ENCODE measurements at places on chromosomes 12 and 14.

GRCh38 chr12:52004042-52004648 lies 2.6 kb upstream of the TAMALIN start:
- peak; percentile 60 for DNase-seq

DNA sequence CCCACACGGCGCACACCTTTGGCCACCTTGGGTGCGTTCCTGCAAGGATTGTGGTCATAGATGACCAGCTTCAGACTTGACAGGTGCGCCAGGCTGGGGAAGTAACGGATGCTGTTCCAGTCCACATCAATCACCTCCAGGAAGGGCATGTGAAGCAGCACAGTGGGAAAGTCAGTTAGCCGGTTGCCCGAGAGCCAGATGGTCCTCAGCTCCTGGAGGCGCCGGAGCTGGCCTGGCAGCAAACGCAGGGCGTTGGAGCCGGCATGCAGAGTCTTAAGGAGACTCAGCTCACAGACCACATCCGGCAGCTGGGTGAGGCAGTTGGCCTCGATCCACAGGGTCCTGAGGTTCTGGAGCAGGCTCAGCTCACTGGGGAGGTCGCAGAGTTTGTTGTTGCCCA lies 581 bp downstream of the LRRC10 start:
- no peak for DNase-seq

GRCh38 chr12:43097471-43097870 lies 454.5 kb downstream of the ADAMTS20 start:
- DNase-seq = no peak

GRCh38 chr14:68959035-68959434 lies 20.1 kb downstream of the ACTN1 start:
- no peak for DNase-seq

GRCh38 chr12:1355396-1355795 lies 239.0 kb downstream of the FBXL14 start:
- no peak for DNase-seq

- DNase-seq = no peak
Observed at GRCh38 chr14:91142214-91142668, 28.4 kb downstream of the DGLUCY start.

GRCh38 chr14:43249116-43249515 lies 1258.0 kb downstream of the FSCB start:
- DNase-seq = no peak

GRCh38 chr14:72723858-72724530 lies 169.9 kb downstream of the DPF3 start:
- no peak for DNase-seq

- no peak for DNase-seq
Observed at GRCh38 chr12:26623136-26623535, 209.9 kb downstream of the ITPR2 start.

- DNase-seq = no peak
Observed at GRCh38 chr12:81811778-81812125, 52.6 kb upstream of the PPFIA2 start.

DNA sequence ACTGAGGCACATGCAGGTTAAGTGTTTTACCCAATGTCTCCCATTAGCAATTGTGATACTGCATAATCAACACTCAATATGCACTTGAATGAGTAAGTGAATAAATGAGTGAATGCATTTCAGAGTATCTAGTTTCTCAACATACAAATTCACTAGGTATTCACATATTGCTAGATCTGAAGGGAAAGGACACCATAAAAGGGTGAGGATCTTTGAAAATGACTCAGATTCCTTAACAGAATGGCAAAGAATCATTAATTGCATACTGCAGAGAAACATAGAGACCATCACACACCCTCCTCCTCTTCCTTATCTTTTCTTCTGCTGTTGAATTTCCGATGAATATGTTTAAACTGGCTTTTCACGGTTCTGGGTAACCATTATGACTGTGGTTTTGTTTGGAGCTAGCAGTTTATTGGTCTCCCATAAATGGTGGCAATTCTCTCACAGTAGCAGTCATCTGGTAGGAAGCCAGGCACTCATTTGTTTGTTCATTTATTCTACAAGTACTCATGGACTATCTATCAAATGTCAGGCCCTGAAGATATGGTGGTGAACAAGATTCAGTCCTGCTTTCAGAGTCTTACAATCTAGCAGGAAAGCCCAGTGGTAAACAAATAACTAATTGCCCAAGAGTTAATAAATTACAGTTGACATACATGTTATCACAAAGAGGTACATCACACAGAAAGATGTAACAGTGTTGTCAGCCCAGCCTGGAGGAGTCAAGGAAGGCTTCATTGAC lies 70.2 kb downstream of the LLPH start:
- no peak for DNase-seq

- DNase-seq = no peak
Observed at GRCh38 chr14:100585448-100586152, 1.6 kb downstream of the BEGAIN start.

DNA sequence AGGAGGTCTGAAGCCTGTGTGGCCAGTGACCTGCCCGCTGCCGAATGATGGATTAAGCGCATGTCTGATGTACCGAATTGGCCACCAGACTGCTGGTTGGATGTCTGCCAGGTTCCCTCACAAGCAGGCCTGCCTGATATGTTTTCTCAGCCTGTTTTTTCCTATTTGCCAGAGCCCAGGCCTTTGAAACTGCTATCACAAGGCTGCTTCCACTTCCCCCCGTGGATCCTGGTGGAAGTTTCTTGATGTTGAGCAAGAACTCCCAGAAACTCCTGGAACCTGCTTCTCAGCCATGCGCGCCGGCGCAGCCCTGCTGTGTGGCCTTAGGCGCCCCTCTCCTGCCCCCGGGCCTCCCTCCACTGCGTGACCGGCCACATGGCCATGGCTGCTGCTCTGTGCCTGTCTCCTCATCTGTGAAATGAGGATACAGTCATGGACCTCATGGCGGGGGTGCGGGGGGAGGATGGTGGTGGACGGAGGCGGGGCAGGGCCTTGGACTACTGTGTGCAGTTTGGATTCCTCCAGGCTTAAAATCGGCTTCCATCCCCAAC lies 56.6 kb downstream of the CALM1 start:
- DNase-seq = no peak

- DNase-seq = no peak
Observed at GRCh38 chr12:23927907-23928306, 21.6 kb downstream of the SOX5 start.

- DNase-seq = no peak
Observed at GRCh38 chr12:82971584-82971983, 284.9 kb downstream of the TMTC2 start.

All from MCF 10A (cell line).